Activated T-helper 1 cell treated with Interleukin-2 at 50 U/mL for 16 hours (primary cell): ENCODE measurements at places on chromosomes 4 and X.

GRCh38 chr4:20723019-20723418 lies 22.8 kb downstream of the PACRGL start:
- DNase-seq: no peak

GRCh38 chr4:117357866-117358265 lies 272.5 kb upstream of the TRAM1L1 start:
- no peak for DNase-seq

- no peak for DNase-seq
Measured at GRCh38 chr4:30256116-30256832, 463.9 kb upstream of the PCDH7 start.

- no peak for DNase-seq
Measured at GRCh38 chrX:37599729-37600128, 28.3 kb downstream of the LANCL3 start.

- DNase-seq: no peak
Measured at GRCh38 chr4:860561-860960, 34.6 kb upstream of the CPLX1 start.

- no peak for DNase-seq
Measured at GRCh38 chrX:155065035-155065734, 5.8 kb downstream of the CMC4 start.

DNA sequence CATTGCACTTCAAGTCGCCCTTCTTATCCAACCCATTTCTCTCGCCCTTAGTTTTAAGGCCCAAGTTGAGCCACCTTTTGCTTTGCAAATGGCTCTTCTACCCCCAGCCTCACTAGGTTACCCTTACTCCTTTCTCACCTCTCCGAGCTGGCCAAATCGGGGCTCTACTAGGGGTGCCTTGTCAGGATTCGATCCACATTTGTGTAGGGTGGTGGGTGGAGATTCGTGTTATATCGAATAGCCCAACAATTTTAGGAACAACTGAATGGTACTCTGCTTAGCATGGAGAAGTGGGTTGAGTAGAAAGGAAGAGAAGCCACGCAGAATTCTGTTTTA lies 3.5 kb downstream of the SLIT2 start:
- no peak for DNase-seq

DNA sequence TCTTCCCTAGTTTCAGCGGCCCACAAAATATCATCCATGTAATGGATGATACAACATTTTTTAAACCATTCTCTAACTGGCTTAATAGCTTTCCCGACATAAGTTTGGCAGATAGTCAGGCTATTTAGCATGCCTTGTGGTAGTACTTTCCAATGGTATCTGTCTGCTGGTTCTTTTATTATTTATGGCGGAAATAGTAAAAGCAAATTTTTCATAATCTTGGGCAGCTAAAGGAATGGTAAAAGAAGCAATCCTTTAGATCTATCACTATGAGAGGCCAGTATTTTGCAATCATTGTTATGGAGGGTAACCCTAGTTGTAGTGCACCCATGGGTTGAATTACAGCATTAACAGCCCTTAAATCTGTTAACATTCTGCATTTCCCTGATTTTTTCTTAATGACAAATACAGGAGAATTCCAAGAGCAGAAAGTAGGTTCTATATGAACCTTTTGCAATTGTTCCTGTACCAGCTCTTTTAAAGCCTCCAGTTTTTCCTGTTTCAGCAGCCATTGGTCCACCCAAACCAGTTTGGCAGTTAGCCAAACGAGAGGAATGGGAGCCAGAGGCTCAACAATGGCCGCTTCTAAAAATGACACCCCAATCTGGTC lies 14.3 kb upstream of the HSD17B11 start:
- DNase-seq: no peak

DNA sequence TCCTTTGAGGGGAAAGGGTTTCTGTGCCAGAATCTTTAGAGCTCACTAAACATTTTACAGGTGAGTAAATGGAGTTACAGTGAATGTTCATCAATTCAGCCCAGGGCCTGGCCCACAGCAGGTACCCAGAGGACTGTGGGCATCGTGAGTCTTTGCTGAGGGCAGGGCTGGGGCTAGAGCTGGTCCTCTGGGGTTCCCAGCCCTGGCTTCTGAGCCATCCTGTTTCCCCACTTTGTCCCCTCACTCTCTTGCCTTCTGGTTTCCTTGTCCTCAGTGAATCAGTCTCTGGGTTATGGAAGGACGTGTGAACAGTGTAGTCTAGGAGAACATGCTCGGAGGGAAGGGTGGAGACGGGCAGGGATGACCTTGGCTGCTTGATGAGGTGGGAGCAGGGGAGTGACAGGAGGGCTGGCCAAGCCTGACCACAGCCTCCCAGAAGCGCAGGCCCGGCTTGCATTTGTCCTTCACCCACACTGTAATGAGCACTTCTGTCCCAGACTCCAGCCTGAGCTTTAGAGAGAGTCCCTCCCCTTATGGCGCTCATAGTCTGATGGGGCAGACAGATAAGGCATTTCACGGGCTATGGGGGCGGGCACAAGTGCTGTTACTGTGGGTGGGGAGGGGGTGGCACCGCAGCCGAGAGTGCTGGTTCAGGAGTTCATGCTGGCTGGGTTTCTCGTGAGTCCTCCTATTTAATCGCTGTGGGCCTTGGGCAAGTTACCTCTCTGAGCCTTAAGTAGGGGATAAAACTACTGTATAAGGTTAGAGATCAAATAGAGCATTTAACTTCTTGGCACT lies 17.3 kb downstream of the TBC1D14 start:
- DNase-seq: peak; percentile 30

GRCh38 chr4:94877973-94878372 lies 120.2 kb downstream of the BMPR1B start:
- DNase-seq: no peak
